Dorsolateral prefrontal cortex (tissue), 122 donors: ENCODE measurements at places on chromosomes 3 and 15.

DNA sequence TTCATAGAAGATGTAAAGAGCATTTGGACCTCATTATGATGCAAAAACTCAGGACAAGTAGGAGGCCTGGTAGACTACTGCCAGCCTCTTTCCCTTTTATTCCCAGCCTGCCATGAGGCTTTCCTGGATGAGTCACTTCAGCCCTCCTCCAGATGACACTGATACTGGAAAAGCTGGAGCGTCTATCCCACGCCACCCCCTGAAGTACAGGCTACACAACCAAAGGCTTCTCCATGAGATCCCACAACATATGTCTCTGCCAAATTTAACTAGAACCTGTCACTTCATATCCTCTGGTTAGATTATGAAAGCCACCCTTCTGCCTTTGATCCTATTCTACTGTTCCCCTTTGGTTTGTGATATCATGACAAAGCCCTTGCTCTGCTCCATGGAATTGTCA lies 56.1 kb upstream of the CPNE4 start:
- peak; percentile 58 for DNase-seq

GRCh38 chr15:101310161-101310480 lies 15.1 kb upstream of the SNRPA1 start:
- no peak for DNase-seq

DNA sequence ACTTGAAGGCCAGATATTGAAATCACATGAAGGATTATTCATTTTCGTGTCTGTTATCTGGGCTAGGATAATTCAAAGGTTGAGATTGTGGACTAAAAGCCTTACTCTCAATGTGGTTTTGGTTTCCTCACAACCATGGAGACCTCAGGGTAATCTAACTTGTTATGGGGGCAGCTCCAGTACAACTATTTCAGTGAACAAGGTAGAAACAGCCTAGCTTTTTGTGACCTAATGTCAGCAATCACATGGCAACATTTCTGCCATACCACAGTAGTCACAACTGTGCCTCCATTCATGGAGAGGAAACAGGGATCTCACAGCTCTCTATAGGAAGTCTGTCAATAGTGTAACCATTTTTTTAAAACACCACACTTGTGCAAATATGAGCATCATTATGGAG lies 62.4 kb upstream of the RARB start:
- DNase-seq, result no peak

- no peak for DNase-seq
Observed at GRCh38 chr3:134300520-134300919, 49.9 kb upstream of the RYK start.

DNA sequence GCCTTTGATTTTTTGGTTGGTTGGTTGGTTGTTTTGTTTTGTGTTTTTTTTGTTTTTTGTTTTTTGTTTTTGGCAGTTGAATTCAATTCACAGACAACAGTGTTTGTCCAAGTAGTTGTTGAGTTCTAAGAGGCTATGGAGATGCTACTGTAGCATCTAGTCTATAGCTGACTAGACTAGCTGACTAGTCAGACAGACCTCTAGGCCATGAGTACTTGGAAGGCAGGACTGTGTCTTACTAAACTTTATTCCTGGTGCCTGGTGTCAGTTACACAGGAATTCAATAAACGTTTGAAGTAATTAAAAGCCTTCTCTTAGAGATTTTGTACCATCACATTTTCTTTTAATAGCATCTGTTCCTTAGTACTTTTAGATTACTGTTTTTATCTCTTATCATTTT lies 35.7 kb downstream of the RNF13 start:
- DNase-seq, result no peak

DNA sequence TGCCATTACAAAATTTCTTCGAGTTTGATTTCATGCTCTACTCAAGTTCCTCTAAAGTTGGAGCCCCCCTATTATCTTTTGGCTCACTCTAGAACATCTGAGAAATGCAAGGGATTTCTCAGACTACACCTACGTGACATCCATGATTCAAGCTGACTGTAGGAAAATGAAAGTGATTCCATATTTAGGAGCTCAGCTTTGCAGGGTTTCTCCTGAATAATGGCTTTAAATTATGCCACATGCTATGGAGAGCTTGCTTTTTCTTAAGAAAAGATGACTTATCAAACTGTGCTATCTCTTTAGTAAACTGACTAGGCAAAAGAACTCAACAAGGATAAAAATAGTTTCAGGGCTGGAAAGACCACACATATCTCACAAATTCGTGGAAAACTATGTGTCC lies 292.1 kb downstream of the LSAMP start:
- no peak for DNase-seq

- no peak for DNase-seq
Observed at GRCh38 chr15:52257734-52258062, 37.9 kb downstream of the MYO5C start.

GRCh38 chr3:126100634-126101301 lies 16.8 kb upstream of the SLC41A3 start:
- DNase-seq, result no peak

- no peak for DNase-seq
Observed at GRCh38 chr15:78987556-78988360, 42.9 kb upstream of the CTSH start.

DNA sequence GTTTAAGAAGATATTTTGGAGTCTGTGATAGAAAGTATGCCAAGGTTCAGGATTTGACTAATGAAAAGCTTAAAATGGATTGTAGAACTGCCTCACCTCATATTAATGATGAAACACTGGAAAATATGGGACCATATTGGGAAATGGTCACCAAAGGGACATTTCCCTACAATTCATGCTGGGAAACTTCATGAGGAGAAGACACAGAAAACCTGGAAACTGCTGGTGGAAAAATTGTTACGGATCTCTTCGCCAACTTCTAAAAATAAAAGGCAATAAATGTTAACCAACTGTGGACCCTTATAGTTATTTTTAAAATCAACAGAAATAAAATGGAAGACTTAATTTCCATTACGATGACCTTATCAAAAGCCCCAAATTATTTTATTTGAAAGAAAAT lies 97.6 kb upstream of the FRMD4B start:
- DNase-seq, result no peak
